Daoy (cell line): ENCODE measurements at places on chromosomes 2 and 18. TPM values are rescaled to one million over a fixed set of nuclear protein-coding genes. Genes with fewer than 3 reads are reported as not detected.

IHH gene
- total RNA-seq, result not detected in 2 replicates

BOLL gene
- total RNA-seq, result not detected in 2 replicates

- DNase-seq, result no peak
Observed at GRCh38 chr18:69399253-69399652, 1.4 kb upstream of the DOK6 start.

GRCh38 chr2:95349568-95350322 is 52.6 kb downstream of the KCNIP3 start:
- no peak for DNase-seq

DNA sequence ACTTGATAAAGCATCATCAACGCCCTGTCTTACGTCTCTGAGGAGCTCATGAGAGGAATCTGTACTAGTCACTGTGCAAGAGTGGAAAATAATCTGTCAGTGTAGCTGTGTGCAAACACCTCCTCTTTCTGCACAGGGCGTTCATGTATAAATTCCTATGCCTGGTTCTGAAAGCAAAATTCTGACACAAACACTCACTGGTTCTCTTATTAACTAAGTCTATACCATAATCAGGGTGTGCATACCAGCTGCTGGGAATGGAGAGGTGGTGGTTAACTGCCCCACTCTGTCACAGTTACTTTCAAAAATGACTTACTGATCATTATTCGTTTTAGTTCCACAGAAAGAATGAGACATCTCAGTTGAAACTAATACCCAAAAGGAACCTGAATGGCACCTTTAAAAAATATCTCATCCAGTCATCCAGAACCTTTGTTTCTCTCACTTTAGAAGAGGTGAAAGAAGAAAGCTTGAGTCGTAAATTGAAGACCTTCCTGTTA is 35.7 kb downstream of the STK39 start:
- DNase-seq, result no peak
